ENCODE measurements at places on chromosomes 13 and 19. TPM values are rescaled to one million over a fixed set of nuclear protein-coding genes. Genes with fewer than 3 reads are reported as not detected.
A peak's percentile ranks its signal among the peaks of the same experiment; 100 is the strongest.

Gene ACER1
- total RNA-seq, result not detected

Gene SRRM5
- 0.12 TPM for total RNA-seq

DNA sequence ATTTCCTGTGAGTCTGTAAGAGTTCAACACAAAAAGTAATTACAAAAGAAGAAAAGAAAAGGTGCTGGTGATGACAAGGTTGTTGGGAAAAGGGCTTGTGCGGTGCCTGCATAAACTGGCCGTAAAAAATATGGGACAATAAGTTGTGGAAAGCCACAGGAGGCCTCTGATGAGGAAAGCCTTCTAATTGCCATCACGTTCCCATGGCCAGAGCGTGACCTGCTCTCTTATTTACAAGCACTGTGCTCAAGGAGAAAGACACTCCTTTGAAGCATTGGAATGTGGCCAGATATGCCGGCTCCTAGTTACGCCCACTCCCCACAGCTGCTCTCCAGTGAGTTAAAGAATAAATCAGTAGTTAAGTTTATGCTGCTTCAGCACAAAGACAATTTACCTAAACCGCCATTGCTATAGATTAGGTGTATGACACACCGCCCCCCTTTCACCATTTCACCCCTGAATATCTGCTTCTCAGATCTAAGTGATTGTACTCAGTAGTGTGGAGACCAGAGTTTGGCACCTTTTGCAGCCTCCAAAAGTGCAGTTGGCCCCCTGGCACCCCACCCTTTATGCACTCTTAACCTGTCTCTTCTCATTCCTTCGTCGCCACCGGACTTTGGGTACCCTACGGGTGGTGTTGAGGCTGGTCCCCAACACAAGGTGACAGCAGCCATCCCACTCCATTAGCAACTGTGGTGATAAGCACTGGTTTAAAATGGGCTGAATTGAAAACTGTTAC lies 8.1 kb upstream of the PGLYRP1 start:
- DNase-seq, result no peak

GRCh38 chr13:43878892-43879754 lies at the start of gene CCDC122:
Gene CCDC122, minus strand, starts transcription at chr13:43879740. Its CDS starts 10,364 bp downstream, at chr13:43869376.
- DNase-seq, result peak; percentile 92

Gene DCAF15
- total RNA-seq, result 7.8 TPM

Data from right lobe of liver (tissue), 6 donors.